Adrenal gland (tissue), 19 donors: ENCODE measurements at places on chromosomes 12 and 14. TPM values are rescaled to one million over a fixed set of nuclear protein-coding genes. Genes with fewer than 3 reads are reported as not detected.

DNA sequence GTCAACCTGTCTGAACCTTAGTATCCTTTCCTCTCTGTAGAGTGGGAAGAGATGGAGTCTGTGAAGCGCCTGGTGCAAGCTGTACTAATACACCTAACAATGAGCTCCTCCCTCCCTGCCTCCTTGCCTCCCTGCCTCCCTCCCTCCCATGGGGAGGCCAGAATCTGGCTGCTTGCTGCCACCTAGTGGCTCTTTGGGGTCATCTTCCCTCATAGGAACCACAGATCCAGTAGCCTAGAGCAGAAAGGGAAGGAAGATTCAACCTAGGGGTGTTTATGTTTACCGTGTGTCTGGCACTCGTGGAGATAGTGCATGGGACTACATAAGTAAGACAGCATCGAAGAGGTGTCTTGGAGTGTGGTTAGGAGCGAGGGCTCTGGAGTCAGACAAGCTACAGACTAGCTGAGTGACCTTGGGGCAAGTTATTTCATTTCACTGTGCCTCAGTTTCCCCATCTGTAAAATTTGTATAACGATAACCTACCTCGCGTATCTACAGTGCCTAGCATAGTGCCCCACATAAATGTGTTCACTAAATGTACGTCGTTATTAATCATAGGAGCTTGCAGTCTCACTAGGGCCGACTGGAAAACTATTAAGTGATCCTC lies 35.5 kb upstream of the TSPAN9 start:
- DNase-seq = peak; percentile 78
- no peak overlapping the region for H3K4me3 ChIP-seq
- H3K27ac ChIP-seq = no peak overlapping the region
- no peaks in the 10 kb centered on the region for H3K27me3 ChIP-seq
- no peaks in the 10 kb centered on the region for H3K4me1 ChIP-seq
- H3K36me3 ChIP-seq = no peaks in the 10 kb centered on the region

DNA sequence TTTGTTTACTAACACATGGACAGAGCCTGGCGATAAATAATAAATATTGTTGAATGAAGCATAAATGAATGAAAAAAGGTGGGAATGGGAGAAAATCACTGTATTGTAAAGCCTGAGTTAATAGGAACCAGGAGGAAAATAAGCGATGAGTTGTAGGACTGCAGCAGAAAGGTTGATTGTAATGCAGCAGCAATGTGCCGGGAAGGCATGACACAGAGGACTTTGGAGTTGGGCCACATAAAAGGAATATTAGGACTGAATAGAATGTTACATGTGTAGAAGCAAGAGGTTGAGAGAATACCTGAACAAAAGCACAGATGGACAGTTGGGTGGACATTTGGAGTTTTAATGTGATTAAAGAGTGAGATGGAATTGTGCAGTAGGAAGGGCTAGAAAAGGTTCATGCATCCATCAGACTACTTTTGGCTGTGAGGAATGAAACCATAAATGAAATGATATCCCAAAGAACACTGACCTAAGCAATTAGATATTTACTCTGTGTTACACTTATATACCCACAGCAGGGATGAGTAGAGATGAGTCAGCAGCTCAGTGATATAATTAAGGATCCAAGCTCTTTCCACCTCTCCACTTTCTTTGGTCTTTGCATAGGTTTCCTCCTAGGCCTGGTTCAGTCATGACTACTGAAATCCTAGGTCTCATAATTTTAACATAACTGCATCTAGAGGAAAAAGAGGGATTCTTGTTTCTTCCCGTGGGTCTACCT lies 55.4 kb downstream of the CCER1 start:
- no peaks in the 10 kb centered on the region for H3K4me1 ChIP-seq
- H3K4me3 ChIP-seq = no peak overlapping the region
- DNase-seq = no peak
- no peak overlapping the region for H3K27ac ChIP-seq
- H3K36me3 ChIP-seq = no peaks in the 10 kb centered on the region
- H3K27me3 ChIP-seq = no peaks in the 10 kb centered on the region

Gene IRAK3
- total RNA-seq = 29.0 TPM

Gene SPTSSA
- total RNA-seq = 20.6 TPM

DNA sequence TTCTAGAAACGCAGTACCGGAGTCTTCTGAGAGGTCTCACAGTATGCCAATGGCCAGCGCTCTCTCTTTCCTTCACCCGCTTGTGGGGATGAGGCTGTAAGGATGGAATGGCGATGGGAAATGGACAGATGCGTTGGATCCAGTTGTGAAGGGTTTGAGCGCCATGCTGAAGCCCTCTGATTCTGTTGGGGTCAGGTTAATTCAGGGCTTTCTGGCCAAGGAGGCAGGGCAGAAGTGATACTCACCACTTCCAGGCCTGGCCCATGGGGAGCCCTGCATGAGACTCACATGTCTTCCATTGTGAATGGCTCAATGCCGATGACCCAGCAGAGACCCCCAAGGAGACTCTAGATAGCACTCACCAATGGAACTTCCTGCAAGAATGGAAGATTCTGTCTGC lies 114.3 kb downstream of the BCL11B start:
- H3K36me3 ChIP-seq = no peaks in the 10 kb centered on the region
- H3K4me3 ChIP-seq = no peak overlapping the region
- peaks cover 4% of the 10 kb centered on the region for H3K27me3 ChIP-seq
- DNase-seq = no peak

GRCh38 chr12:128305336-128305892 lies 38.4 kb downstream of the TMEM132C start:
- no peak for DNase-seq
- no peak overlapping the region for H3K4me3 ChIP-seq
- H3K4me1 ChIP-seq = no peaks in the 10 kb centered on the region
- H3K27ac ChIP-seq = no peak overlapping the region

DNA sequence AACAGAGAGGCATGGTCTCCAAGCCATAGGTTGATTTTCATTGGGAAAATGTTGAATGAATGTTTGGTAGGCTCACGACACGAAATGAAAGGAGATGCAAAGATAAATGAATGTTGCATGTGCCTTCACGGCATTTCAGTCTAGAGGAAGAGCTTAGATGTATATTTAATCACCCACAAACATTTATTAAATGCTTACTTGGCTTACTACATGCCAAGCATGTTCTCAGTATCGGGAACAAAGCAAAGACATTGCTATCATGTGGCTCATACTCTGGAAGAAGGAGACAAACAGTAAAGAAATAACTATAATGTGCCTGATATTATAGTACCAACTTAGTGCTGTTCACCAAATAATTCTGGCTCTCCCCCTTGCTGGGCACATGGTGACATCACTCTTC lies 133.5 kb downstream of the LLPH start:
- no peaks in the 10 kb centered on the region for H3K27me3 ChIP-seq
- H3K36me3 ChIP-seq = no peaks in the 10 kb centered on the region
- no peak for DNase-seq
- no peak overlapping the region for H3K4me3 ChIP-seq
- no peak overlapping the region for H3K27ac ChIP-seq

Gene OR6C2
- total RNA-seq = not detected

GRCh38 chr14:102500158-102500662 lies 9.4 kb downstream of the ANKRD9 start:
- H3K4me1 ChIP-seq = peaks cover 9% of the 10 kb centered on the region
- H3K36me3 ChIP-seq = peaks cover 19% of the 10 kb centered on the region
- no peak overlapping the region for H3K27ac ChIP-seq
- H3K27me3 ChIP-seq = no peaks in the 10 kb centered on the region
- peak; percentile 60 for DNase-seq
